ENCODE measurements at places on chromosomes 12 and 14.

GRCh38 chr12:6923851-6924250, 3.9 kb upstream of the ATN1 start:
- no peak for DNase-seq

GRCh38 chr12:128709660-128710059, 114.1 kb downstream of the SLC15A4 start:
- no peak for DNase-seq

DNA sequence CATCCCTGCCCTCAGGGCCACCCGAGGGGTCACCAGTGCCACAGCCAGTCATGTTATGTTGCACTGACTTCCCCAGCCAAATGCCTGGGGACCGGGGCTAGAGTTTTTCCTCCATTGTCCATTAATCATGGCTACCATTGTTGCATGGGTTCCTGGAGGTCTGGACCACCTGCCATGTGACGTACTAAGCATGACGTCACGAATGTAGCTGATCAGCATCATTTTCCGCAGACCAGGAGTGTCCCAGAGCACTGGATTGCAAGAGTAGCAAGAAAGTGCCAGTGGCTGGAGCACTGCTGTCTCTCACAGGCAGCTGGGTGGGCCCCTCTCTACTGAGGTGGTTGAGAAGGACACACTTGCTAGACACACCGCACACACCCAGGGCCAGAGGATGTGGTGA, 6.9 kb upstream of the C14orf180 start:
- no peak for DNase-seq

GRCh38 chr14:71062581-71063303, 155.5 kb downstream of the PCNX1 start:
- peak; percentile 55 for DNase-seq

- DNase-seq: no peak
These were observed 184.2 kb downstream of the TMTC2 start for GRCh38 chr12:82870771-82871377.

DNA sequence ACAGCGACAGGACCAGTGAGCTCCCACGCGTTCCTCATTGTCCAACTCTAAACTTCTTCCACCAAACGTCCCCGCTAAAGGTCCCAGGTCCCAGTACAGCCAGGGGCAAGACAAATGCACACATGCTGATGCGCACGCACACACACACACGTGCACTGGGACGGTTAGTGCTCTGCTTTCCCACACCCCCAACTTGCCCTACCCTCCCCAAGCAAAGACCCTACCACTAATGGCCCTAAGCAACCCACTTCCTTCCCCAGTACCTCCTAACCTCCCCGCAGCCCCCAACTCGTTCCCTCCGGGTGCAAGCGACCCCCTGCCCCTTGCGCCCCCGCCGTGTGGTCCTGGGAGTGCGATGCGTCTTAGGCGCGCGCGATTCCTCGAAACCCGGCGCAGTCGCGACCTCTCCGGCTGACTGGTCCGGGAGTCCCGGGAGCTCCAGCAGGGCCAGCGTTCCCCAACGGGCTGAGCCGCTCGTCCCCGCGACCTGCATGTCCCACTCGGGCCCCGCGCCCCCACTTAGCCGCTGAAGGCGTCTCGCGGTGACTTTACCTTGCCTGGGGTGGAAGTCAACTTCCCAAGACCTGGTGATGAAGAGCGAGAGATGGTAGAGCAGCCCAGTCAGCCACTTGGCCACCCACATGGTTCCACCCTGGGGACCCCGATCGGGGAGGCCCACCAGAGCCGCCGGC, 578 bp downstream of the ADAMTS20 start:
- DNase-seq: no peak

- DNase-seq: no peak
These were observed 158.0 kb downstream of the RAD51B start for GRCh38 chr14:67977434-67978034.

DNA sequence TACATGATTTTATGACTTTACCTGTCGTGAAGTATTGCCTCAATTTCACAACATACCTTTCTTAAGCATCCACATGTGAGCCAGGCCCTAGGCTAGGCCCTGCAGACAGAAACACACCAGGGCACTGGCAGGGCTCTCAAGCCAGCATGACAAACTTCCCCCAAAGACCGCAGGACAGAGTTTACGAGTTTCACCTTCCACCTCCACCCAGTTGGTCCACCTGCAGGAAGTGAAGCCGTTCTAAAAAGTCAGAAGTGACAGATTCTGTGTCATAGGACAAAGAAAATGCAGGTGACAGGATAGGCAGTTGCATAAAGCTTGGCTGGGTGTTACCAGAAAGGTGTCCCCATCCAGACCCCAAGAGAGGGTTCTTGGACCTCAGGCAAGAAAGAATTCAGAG, 382.3 kb downstream of the PCNX1 start:
- DNase-seq: no peak

DNA sequence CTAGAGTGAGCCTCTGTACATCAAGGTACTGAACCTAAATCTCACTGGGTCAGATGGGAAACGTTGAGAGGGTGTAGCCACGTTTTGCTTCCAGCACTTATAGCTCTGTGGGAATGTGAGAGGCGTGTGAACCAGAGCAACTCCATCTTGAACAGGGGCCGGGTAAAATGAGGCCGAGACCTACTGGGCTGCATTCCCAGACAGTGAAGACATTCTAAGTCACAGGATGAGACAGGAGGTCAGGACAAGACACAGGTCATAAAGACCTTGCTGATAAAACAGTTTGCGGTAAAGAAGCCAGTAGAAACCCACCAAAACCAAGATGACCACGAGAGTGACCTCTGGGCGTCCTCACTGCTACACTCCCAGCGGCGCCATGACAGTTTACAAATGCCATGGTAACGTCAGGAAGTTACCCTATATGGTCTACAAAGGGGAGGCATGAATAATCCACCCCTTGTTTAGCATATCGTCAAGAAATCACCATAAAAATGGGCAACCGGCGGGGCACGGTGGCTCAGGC, 63.4 kb upstream of the NCOR2 start:
- no peak for DNase-seq

- DNase-seq: peak; percentile 94
These were observed 120.3 kb downstream of the FBXL14 start for GRCh38 chr12:1474041-1474573.

DNA sequence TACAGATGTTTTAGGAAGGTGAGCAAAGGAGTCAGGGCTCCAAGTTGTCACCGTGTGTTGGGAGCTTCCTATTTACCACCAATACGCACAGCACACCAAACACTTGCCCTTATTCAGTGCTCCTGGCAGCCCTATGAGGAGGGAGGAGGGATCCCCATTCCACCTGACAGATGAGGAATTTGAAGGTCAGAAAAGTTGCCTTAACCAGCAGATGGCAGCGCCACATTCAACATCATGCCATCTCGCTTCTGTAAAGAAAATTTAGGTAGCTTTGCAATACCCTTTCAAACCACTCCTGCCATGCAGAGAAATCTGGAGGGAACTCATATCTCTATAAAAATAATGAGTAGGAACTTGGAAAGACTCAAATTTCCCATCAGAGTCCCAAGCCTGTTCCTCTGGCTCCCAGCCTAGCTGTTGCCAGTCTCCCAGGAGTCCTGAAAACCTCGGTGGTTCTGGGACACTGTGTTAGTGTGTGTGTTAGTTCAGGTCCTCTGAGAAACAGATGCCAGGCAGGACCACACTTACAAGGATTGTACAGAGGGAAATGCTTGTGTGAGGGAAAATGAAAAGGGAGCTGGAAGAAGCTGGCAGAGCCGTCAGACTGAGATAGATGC, 410.5 kb downstream of the MED13L start:
- DNase-seq: no peak

DNA sequence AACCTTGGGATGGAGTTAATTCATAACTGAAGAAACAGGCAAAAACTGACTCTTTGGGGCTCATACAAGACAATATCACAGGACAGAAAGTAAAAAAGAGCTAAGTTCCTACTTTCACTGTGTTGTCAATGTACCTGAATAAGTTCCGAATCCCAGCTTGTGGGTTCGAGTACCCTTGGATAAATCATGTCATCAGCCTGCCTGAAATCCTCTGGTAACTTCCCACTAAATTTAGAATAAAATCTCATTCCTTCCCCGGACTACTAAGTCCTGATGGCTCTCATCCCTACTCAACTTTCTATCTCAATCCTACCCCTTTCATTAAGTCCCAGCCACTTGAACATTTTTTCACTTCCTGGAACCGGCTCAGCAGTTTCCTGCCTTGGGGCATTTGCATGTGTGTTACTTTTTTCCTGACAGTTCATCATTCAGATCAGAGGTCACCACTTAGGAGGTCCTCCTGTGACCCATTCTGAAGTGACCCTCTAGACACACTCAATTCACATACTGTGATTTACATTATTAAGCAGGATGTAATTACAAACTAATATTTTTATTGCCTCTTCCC, 12.7 kb downstream of the ERP29 start:
- no peak for DNase-seq

DNA sequence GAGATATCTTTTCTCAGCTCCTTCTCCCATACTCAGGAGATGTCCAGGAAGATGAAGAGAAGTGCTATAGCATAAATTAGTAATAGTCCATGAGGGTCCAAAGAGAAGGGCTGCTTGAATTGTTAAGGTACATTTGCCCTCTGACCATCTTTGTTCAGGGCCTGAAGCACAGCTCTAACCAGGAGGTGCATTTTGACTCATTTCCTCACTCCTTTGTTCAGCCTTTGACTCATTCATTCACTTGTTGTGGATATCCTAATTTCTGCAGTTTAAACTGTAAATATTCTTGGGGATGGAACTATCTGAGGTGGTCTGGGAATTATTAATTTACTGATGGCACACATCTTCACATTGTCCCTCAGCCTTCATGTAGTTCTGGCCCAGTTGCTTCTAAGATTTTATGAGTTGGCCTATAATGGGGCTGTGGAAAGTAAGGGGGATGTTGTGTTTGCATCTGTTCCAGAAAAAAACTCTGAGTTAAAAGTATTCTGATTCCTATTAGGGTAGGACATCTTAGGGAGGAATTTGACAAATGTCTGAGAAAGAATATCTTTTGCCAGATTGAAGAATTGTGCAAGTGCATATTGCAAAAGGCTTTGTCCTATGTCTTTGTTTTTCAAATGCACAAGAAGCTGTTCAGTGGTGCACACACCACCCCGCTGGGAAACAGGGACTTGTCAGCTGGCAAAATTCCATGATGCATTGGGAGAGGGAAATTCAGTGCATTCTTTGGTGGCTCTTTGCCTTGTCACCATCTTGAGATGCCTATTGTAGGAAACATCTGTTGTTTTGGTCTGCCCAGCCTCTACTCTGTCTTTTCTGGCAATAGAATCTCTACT, 22.1 kb downstream of the SMOC1 start:
- peak; percentile 7 for DNase-seq

- DNase-seq: peak; percentile 6
These were observed at the start of gene FAR2 for GRCh38 chr12:29148911-29149690. Gene FAR2, plus strand, starts transcription at chr12:29149278. Its CDS starts 121,172 bp downstream, at chr12:29270450.

DNA sequence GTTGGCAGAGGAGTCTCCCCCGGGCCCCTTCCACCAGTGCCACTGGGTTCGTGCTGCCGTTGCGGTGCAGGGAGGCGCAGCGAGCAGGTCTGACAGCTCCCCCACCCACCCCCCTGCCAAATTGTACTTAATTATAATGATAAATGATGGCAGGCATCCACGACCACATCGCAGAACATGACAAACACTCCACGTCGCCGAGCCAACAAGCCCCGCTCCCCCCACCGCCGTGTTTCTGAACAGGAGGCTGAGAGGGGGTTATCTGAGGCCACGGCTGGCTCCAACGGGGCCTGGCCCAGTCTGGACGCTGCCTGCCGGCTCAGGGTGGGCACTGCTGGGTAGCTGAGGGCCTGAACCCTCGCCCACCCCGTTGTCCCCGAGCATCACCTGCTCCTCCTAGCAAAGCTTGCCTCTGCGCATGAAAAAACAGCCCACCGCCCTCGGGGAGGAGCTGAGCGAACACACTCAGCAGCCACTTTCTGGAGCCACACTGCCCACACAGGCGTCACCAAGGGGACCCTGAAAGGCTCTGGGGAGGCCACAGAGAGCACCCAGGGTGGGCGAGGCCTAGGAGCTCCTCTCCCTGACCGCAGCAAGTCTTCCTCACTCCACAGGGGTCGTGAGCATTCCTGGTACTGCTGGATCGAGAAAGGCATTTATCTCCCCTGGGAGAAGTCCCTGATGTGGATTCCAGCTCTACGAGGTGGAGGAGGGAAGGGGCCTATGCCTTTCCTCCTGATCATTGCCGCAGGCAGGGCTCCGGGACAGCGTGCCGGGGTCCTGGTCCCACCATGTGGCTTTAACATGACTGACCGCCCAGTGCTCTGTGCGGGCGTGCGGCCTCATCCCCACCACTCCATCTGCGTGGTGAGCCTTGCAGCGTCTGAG, 35.4 kb upstream of the DIO3 start:
- no peak for DNase-seq

DNA sequence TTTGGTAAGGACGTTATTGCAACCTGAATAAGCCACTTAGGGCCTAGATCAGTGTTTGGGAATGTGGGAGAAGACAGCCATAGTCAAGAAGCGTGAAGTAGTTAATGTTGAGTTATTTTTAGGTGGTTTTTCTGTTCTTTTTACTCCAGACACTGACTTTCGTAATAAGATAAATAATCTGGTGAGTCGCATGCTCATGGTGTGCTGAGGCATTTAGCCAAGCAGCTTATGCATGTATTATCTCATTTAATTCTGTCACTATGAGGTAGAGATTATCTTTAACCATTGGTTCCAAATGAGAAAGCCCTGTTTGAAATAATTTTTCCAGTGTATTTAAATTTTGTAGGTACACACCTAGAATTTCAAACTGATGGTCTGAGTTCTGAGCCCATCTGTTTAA, 67.3 kb downstream of the RCOR1 start:
- DNase-seq: peak; percentile 85

DNA sequence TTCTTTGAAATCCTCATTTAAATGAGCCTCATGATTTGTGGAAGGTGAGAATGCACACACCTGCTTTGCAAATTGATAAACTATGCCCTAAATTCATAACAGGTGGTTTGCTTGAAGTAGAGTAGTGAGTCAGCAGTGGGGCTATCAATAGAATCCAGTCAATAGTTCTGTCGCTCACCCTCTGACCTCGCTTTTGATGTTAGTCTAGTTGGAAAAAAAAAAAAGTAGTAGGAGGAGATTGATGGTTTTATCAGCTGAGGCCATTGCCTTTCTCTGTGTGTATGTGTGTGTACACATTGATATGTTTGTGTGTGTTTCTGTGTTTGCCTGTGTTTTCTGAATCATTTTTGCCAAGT, 267.3 kb downstream of the SNAPC1 start:
- DNase-seq: no peak

- no peak for DNase-seq
These were observed 26.0 kb upstream of the SPTLC2 start for GRCh38 chr14:77642407-77642806.

GRCh38 chr12:39103552-39104165, 198.3 kb upstream of the CPNE8 start:
- DNase-seq: peak; percentile 64

DNA sequence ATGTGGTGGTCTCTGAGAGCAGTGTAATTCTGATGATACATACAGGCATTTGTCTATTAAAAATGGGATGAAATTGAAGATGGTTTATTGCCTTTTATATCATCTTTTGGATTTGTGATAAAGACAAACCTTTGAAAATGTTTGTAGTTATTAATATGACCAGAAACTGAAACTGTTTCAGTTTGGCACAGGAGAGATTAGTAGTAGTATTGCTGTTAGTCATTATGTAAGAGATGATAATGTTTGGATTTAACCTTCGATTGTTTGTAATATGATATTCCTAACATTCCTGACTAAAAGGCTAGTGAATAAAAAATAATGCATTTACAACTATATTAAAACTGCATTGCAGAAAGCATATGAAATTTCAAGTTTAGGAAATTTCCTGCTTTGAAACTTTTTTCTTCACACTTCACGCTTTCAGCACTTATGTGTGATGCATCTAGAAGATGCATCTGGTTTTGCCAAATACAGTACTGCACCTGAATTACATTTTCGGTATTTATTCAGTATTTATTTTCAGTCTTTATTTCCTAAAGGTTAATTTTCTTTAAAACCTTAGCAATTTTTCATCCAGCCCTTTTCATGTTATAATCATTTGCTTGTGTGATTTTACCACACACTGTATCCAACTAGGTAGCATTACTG, 25.5 kb downstream of the ADIPOR2 start:
- no peak for DNase-seq
